ENCODE measurements at places on chromosomes 6 and 20.

DNA sequence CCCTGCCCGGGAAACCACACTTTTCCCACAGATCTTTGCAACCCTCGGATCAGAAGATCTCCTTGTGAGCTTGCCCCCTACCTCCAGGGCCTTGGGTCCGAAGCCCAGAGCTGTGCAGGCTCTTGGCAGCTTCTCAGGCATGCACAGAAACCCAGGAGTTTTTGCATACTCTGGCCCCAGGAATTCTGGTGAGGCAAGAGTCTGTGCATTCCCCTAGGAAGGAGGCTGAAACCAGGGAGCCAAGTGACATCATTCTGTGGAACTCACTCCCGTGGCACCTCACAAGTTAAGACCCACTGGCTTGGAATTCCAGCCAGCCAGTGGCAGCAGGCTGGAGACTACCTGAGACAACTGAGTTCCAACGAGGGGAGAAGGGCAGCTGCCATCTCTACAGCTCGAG is 100.1 kb downstream of the TNFRSF21 start:
- DNase-seq: no peak

DNA sequence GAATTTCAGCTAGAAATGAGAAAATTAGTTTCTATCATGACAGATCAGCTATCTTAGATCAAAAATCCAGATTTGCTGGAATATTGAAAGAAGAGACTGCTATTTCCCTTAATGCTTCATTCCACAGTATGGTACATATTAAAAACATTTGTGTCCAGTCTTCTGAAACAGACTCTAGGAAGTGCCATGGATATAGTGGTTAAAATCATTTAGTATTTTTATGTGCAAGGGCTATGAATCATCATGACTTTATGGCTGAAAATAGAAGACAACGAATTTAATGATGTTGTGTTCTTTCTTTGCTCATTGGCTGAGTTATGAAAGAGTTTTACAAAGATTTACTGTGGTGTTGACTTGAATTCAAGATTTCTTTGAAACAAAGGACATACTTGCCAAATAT is 146.6 kb downstream of the ANKRD60 start:
- DNase-seq: no peak

DNA sequence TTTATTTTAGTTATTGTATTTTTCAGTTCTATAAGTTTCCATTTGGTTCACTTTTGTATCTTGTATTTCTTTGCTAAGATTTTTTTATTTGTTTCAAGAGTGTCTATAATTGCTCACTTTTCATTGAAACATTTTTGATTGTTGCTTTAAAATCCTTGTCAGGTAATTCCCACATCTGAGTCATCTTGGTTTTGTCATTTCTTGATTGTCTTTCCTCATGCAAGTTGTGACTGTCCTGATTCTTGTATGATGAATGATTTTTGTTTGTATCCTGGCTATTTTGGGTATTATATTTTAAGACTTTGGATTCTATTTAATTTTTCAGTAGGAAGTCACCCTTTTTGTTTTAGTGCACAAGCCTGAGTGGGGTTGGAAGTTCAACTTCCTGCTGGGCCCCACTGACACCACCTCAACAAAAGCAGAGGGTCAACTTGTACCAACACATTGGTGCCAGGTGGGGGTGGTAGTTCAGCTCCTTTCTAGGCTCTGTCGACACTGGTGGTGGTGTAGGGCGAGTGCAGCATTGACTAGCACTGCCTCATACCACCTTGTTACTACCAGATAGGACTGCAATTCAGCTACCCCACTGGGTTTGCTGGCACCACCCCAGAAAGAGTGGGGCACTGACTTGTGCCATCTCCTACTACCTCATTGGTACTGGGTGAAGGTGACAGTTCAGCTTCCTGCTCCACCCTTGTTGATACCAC is 8.8 kb downstream of the RSPH3 start:
- DNase-seq: no peak

DNA sequence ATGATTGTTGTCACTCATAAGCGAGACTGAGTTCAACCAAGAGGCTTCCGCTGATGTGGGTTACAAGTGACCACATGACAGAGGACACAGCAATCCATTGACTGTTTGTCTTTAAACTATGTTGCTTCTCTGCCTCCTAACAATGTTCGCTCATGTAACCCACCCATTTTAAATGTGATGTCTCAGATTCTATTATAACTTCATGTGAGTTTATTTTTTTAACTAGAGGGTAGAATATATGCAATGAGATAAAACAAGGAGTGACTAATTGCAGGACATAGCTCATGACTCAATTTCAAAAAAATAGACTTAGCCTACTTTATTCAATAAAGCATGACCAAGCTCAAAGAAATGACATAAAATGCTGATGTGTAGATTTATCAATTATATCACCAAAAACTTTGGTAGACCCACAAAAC is 119.2 kb upstream of the SASH1 start:
- no peak for DNase-seq

- no peak for DNase-seq
These were observed 41.6 kb downstream of the CYP39A1 start for GRCh38 chr6:46610862-46611553.

DNA sequence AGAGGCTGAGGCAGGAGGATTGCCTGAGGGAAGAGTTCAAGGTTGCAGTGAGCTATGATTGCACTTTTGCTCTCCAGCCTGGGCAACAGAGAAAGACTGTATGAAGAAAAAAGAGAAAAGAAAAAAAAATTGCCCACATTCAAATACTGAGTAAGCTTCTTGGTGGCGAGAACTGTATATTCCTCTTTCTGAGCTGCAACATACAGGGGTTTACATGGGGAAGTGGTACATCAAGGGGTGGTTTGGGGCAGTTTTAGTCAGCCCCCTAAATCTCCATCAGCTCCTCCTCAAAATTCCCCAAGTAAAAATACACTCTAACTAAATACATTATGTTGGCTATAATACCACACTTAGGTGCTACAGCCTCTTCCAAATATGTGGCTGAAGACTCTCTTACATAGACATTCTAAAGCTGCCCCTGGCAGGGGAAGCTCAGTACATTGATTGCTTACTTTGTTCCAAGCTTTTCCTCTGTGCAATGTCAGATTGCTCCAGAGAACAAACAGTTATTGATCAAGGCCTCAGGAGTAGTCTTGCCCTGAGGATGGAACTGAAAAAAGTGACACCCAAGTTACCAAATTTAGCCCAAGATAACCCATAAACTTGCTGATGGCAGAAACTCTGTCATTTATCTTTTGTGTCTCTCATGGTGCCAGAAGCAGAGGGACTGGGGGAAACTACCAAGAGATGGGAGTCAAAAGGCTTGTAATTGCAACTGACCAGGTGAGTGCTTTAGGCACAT is 107.4 kb upstream of the RIPOR2 start:
- no peak for DNase-seq

GRCh38 chr6:168170841-168171601 is 92.0 kb upstream of the FRMD1 start:
- DNase-seq: no peak

GRCh38 chr6:164106345-164106769 is 691.8 kb downstream of the QKI start:
- no peak for DNase-seq

GRCh38 chr20:51643390-51643789 is 100.9 kb upstream of the NFATC2 start:
- no peak for DNase-seq

- no peak for DNase-seq
These were observed 122.1 kb downstream of the OGFRL1 start for GRCh38 chr6:71410681-71411080.

GRCh38 chr6:57313711-57314471 is 3.5 kb upstream of the PRIM2 start:
- no peak for DNase-seq

- no peak for DNase-seq
These were observed 72.1 kb downstream of the SLC24A3 start for GRCh38 chr20:19284400-19285178.

- DNase-seq: no peak
These were observed 18.0 kb upstream of the DEFB129 start for GRCh38 chr20:208942-209566.

GRCh38 chr6:63636518-63637021 is 968 bp downstream of the PHF3 start:
- peak; percentile 60 for DNase-seq

GRCh38 chr20:10961651-10962288 is 288.0 kb upstream of the JAG1 start:
- no peak for DNase-seq

DNA sequence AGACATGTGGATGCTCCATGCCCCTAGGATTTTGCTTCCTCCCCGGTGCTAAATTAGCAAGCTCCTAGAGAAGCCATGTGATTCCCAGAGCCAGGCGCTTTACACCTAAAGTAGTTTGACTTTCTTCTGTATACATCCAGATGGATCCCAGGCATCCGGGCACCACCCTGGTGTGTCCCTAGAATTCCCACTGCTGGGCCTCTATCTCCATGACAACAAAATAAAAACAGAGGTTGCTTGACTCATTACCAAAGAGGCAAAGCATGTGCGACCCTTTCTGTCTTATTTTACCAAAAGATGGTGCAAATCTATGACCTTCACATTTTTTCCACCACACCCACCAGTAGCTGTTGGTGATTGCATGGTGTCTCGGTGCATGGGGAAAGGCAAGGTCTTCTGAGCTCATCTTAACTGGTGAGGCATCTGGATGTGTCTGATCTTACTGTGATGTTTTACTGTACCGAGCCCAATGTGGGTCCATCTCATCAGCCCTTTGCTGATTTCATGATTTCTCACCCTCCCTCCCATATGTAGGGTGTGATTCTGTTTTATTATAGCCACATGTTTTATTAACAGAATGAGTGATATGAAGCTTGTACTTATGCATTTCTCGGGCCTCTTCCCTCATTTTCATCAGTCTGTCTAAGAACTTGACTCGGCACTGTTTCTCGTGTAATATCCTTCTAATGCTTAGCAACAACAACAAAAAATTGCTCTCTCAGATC is 27.4 kb upstream of the VAPB start:
- DNase-seq: no peak

DNA sequence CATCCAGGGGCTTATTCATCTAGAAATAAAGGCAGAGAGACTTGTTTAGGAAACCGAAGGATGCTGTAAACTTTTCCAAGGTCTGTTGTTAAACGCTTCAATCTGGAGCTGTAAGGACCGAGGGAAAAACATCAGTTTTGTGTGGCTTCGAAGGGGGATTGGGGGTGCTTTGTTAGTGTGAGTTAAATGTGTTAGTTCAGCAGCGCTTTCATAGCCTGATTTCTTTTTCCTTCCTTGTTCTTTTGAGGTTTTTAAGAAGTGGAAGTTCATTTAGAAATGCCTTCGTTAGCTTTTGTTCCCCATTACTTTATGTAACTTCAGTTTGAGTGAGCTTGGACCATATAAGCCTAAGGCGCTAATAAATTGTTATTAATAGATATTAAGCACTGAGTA is 1.5 kb downstream of the ANKS1A start:
- no peak for DNase-seq

DNA sequence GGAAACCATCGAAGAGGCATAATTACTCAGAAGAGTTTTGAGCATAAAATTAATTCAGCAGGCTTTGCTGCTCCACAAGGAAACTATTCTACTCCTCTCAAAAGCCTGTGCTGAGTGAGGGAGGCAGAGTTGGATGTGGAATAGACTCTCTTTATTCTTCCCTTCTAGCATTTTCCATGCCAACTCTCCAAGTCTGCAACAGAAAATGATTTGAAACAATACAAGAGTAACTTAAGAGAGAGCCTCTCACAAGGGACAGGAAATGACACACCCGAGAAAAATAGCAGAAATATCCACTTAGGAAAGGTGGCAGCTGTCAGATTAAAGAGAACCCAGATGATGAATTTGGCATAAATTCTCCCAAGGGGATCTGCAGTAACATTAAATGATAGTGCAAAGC is 26.3 kb upstream of the LAMP5 start:
- no peak for DNase-seq

DNA sequence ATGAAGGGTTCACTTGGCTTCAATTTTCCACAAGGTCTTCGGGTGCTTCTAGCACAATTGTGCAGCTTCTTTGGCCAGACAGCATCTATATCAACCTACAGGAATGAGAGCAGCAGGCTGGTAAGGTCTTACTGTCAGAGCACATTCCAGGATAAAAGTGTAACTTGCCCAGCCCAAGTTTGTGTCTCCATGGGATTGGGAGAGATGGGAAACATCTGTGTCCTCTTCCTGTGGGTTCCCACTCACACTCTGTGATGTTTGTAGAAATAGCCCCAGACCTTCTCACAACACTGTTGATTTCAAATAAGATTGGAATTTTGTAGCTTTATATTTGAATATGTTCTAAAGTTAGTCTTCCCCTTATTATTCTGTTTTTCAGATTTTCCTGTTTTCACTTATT is 83.4 kb upstream of the RGS17 start:
- DNase-seq: no peak

DNA sequence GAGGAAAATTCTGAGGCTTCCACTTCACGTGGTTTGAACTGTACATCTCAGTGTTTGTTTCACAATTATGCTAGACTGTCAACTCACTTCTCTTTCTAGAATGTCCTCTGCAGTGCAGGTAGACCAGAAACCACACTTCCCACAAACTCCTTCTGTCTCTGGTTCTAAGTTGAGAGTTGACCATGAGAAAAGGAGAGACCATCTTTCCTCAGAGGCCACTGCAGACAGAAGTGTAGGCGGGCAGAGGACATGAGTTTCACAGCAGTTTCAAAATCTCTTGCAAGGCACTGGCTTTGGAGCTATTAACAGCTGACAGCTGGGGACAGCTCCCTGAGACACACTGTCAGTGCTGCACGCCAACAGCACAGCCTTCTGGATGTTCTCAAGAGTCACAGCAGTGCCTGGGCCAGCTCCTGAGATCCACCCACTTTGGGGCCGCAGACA is 55.4 kb upstream of the MOXD1 start:
- DNase-seq: no peak

DNA sequence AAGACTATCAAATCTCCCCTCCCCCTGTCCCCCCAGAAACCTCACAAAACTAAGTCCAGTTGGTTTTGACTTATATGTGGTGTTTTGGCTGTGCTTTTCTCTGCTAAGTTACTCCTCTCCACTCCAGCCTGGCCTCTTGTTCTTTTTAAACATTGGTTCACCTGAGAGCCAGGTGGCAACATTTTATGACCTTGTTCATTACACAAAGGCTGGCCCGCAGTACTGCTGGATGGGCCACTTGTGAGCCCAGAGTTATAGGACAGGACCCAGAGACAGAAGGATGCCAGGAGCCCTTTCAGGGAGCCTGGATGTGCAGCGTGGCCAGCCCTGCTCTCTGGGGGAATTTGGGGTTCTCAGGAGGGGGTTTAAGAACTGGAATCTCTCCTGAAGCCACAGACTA is 90.0 kb downstream of the RAMACL start:
- DNase-seq: no peak

DNA sequence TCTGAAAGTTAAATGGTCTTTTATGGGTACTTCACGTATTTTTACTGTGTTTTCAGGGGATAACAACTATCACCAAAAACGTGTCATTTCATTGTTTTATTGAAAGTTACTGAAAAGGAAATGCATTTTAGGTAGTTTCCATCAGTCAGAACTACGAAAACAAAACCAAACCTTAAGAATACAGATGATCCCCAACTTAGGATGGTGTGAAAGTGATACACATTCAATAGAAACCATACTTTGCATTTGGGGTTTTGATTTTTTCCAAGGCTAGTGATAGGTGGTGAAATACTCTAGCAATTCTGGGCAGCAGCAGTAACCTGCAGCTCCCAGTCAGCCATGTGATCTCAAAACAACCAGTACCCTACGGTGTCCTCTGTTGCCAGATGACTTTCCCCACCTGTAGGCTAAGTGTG is 25.9 kb upstream of the EFHC1 start:
- no peak for DNase-seq

GRCh38 chr20:24149881-24150307 is 161.3 kb upstream of the GGTLC1 start:
- no peak for DNase-seq
